CD4-positive, alpha-beta memory T cell (primary cell): ENCODE measurements at places on chromosomes 1 and 21. TPM values are rescaled to one million over a fixed set of nuclear protein-coding genes. Genes with fewer than 3 reads are reported as not detected.

CFHR3 gene
- total RNA-seq, result not detected

OR2L8 gene
- 0.73 TPM for total RNA-seq

TMEM200B gene
- not detected for total RNA-seq

KCNN3 gene
- not detected for total RNA-seq

DNA sequence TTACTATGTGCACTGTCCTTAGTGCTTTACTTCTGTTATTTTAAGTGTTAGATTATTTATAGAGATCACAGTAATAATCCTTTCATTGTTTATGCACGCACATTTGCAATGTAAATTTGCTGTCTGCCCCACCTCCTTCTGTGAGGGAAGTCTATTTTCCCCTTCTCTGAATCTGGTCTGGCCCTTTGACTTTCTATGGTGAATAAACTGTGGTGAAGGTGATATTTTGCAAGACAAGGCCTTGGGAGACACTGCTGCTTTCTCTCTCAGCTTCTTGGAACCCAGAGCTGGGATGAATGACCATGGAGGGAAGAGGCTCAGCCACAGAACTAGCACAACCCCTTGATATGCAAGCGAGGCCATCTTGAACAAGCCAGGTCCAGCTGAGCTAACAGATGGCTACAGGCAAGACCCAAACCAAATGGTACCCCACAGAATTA, 156.3 kb downstream of the ST6GALNAC3 start:
- no peak overlapping the region for H3K4me3 ChIP-seq
- DNase-seq, result no peak
- no peaks in the 10 kb centered on the region for H3K4me1 ChIP-seq
- no peaks in the 10 kb centered on the region for H3K36me3 ChIP-seq
- H3K27me3 ChIP-seq, result no peaks in the 10 kb centered on the region

GRCh38 chr1:7912145-7912544, 28.5 kb downstream of the TNFRSF9 start:
- H3K27ac ChIP-seq, result no peak overlapping the region
- no peak for DNase-seq
- no peak overlapping the region for H3K4me3 ChIP-seq
- H3K27me3 ChIP-seq, result no peaks in the 10 kb centered on the region

GRCh38 chr1:20552728-20553445, 514 bp downstream of the FAM43B start:
- no peak for DNase-seq
- peaks cover 11% of the 10 kb centered on the region for H3K27me3 ChIP-seq
- H3K4me3 ChIP-seq, result no peak overlapping the region
- H3K27ac ChIP-seq, result no peak overlapping the region

DNA sequence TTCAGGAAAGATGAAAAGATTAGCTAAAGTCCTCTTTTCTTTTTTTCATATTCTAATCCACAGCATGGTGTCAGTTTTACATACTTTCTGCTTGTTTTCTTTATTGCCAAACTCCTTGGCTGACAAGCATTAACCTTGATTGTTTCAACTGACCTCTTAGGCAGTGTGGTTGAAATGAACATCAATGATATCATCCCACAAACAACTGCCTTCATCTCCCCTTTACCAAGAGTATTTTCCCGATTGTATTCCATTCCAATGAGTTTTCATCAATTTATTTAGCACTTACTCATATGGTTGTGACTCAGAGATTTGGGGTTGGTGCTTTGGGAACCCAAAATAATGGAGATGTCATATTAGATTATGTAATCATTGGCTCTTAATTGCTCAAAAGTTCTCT, 71.8 kb downstream of the SPAG17 start:
- H3K4me1 ChIP-seq, result no peaks in the 10 kb centered on the region
- H3K36me3 ChIP-seq, result no peaks in the 10 kb centered on the region
- no peak overlapping the region for H3K27ac ChIP-seq
- no peak for DNase-seq

DNA sequence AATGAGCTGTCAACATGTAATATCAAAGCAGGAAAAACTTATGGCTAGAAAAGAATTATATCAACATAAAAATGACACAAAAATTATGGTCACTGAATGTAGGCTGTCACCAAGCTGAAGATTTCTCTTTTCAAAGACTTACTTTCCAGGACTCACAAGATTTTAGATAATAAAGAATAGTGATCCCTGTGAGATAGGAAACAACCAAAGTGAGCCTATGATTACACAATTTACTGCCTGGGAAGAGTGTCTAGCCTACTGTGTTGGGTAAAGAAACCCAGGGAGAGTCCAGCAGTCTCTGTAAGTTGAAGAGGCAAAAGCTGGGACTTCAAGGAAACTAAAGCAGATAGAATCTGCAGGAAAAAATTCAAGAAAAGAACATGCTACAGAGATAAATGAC, 20.2 kb upstream of the RGS1 start:
- H3K27ac ChIP-seq, result no peak overlapping the region
- H3K27me3 ChIP-seq, result no peaks in the 10 kb centered on the region
- no peaks in the 10 kb centered on the region for H3K36me3 ChIP-seq

DNA sequence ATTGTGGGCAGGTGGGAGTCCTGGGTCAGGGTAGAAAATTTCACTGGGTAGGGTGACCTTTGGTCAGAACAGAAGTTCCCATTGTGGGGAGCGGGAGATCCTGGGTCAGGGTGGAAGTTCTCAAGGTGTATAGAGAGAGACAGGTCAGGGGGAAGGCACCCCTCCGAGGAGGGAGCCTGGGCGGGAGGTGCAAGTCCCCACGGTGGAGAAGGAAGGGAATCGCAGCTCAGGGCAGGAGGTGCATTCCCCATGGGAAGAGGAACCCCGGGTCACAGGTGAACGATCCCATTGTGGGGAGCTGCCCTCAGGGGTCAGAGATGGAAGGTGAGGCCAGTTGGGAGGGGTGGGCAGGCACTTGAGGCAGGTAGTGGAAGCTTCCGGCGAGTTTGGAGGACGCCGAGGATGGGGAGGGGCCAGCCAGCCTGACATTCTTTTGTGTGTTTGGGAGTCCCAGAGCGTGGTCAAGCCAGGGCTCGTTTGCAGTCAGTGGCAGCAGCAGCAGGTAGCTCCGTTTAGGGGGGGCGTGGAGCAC, 637 bp downstream of the LYPLA2 start:
- no peaks in the 10 kb centered on the region for H3K27me3 ChIP-seq
- H3K4me1 ChIP-seq, result peaks cover 28% of the 10 kb centered on the region
- peak overlapping the region; percentile 70 for H3K27ac ChIP-seq

DNA sequence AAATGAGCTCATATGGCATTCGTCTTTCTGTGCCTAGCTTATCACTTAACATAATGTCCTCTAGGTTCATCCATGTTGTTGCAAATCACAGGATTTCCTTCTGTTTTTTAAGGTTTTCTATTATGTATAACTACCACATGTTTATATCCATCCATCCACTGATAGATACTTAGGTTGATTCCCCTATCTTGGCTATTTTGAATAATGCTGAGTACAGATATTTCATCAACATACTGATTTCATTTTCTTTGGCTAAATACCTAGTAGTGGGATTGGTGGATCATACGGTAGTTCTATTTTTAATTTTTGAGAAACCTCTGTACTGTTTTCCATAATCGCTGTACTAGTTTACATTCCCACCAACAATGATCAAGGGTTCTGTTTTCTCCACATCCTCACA, 45.0 kb downstream of the GORAB start:
- DNase-seq, result no peak
- H3K27ac ChIP-seq, result no peak overlapping the region
- H3K4me1 ChIP-seq, result no peaks in the 10 kb centered on the region
- no peaks in the 10 kb centered on the region for H3K36me3 ChIP-seq
- no peak overlapping the region for H3K4me3 ChIP-seq
- H3K27me3 ChIP-seq, result no peaks in the 10 kb centered on the region

- no peaks in the 10 kb centered on the region for H3K4me1 ChIP-seq
- H3K4me3 ChIP-seq, result no peak overlapping the region
- no peak for DNase-seq
- no peaks in the 10 kb centered on the region for H3K36me3 ChIP-seq
These were observed 8.9 kb upstream of the VASH2 start for GRCh38 chr1:212941452-212941851.
